Activated CD8-positive, alpha-beta memory T cell treated with anti-CD3 and anti-CD28 coated beads, Interleukin-2, amount 10 ng/mL, durations not matched to agents 7 days and 5 days (primary cell): ENCODE measurements at places on chromosomes 5 and 9.

- DNase-seq: no peak
These were observed 59.3 kb downstream of the KCNT1 start for GRCh38 chr9:135761150-135761844.

GRCh38 chr9:21782205-21782604 lies 20.2 kb upstream of the MTAP start:
- DNase-seq: no peak

- peak; percentile 22 for DNase-seq
These were observed 21.6 kb downstream of the AMBP start for GRCh38 chr9:114056527-114056926.

- DNase-seq: no peak
These were observed 40.3 kb downstream of the NR6A1 start for GRCh38 chr9:124730772-124731171.

- no peak for DNase-seq
These were observed 4.7 kb downstream of the ZFAND5 start for GRCh38 chr9:72360324-72360723.

DNA sequence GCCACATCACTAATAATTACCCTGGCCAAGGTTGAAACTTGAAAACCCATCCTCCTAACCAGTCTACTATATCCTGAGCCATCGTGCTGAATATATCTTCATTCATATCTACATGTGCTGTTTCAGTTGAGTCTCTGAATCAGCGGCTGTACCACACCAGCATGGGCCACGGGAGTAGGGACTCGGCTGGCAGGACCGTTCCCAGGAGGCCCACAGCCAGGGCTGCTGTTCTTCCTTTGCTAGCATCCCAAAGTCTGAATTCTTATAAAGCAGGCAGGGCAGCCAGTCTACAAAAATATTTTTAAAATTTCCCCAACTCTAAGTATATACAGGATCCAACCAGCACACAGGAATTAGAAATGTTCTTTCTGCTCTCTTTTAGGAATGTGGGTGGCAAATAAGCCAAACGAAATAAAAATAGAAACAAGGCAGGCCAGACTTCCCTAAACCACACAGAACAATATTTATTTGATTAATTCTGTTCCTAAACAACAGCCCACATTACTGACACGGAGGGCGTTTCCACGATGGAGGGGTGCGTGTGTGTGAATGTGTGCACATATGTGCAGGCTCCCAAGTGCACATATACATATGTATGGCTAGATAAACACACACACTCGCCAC lies 42.8 kb upstream of the EQTN start:
- DNase-seq: no peak

DNA sequence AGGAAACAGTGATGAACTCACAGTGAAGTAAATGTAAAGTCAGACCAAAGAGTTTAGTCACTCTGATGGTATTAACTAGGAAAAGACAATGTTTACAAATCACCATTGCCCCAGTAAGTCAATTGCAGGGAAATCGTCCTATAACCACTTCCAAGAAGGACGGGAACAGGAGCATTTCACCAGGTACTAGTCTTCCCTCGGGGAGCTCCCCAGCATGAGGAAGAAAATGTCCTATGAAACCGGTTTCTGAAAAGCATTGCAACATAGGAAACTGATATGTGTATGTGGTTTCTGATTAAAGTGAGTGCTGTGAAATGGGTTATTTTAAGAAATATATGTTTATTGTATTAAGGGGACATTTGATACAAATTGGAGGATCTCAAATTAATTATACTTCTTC lies 626.7 kb upstream of the ADAMTS16 start:
- DNase-seq: no peak

DNA sequence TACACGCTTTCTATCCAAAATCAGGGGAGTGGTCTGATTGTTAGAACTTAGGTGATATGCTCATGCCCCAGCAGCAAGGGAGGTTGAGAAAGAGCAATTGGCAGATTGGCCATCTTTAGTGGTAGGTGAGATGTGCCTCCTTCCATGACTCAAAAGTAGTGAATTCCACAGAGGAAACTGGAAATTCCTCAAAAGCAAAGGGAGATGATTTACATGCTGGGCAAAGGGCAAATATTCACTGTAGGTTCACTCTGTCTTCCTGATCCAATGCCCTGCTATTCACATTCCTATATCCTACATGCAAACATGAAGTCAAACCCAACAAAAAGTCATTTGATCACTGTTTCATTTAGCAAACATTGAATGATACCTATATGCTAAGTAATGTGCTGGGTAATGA lies 130.1 kb upstream of the ZNF608 start:
- no peak for DNase-seq

- no peak for DNase-seq
These were observed 160.7 kb downstream of the KCTD16 start for GRCh38 chr5:144331361-144331760.

DNA sequence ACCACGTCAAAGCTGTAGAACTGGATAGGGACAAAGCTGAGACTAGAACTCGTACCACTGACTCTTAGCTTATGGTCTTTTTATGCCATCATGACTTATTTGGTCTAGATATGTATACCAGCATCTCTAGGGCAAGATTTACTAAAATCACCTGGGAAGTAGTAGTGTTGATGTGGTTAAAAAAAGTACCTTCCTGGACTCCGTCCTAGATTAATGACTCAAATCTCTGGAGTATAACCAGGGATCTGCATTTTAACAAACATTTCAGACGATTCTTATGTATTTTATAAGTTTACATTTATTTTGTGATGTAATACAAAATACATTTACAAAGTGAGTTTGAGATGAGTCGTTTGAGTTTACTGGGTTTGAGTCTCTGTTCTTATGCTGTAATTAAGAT lies 68.7 kb downstream of the ARHGAP26 start:
- no peak for DNase-seq

DNA sequence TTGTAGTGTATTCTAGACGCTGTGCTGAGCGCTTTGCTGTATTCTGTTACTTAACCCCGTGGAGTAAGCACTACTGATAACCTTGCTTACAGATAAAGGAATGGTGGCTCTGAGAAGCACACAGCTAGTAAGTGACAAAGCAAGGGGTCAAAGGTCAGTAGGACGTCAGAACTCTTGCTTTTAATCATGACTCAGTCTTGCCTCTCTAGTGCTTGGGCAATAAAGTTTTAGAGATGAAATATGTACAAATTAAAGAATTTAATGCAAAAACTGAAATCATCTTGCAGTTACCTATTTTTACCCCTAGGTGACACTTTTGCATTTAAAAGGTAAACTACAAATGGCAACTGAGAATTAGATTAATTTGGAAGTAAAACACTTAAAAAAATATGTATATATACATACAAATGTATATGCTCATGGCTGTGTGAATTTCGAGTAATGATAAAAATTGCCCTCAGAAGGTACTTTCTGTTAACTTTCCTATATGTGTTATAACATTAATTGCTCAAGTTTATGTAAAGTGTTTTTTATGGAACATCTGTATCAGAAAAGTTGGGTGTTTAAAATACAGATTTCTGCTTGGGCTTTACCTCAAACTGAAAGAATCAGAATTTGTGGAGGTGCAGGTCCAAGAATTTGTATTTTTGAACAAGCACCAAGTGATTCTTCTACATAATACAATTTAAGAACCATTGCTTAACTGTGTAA lies 175.1 kb upstream of the DAB2 start:
- no peak for DNase-seq

GRCh38 chr5:137735555-137736284 lies at the start of gene KLHL3:
Gene KLHL3, minus strand, starts transcription at chr5:137736089. Its CDS starts 443 bp downstream, at chr5:137735646.
- DNase-seq: peak; percentile 61
